ENCODE measurements at places on chromosomes 3 and 15.

- DNase-seq = no peak
These were observed 20.8 kb upstream of the DENND4A start for GRCh38 chr15:65812916-65813315.

DNA sequence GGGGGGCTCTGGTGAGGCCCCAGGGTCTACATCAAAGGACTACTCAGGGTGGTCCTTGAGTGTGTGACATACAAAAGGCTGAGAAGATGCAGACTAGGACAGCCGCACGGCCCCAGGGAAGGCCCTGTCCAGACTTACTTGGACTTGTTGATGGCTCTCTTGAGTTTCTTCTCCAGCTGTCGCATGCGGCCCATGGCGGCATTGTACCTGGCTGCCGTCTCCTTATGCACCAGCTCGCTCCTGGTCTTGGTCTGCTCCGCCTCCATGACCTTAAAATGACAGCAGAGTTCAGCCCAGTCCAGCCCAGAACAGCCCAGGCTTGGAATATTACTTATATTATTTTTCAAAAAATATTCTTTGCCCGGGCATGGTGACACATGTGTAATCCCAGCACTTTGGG, 56.0 kb downstream of the CAPN7 start:
- DNase-seq = no peak

GRCh38 chr3:171568766-171569165, 108.6 kb upstream of the TNIK start:
- DNase-seq = no peak

GRCh38 chr3:194514626-194515025, 27.8 kb upstream of the ATP13A3 start:
- DNase-seq = no peak

Measured in endodermal cell (in vitro differentiated cells).